NB4 (cell line): ENCODE measurements at places on chromosomes 2 and 18.

DNA sequence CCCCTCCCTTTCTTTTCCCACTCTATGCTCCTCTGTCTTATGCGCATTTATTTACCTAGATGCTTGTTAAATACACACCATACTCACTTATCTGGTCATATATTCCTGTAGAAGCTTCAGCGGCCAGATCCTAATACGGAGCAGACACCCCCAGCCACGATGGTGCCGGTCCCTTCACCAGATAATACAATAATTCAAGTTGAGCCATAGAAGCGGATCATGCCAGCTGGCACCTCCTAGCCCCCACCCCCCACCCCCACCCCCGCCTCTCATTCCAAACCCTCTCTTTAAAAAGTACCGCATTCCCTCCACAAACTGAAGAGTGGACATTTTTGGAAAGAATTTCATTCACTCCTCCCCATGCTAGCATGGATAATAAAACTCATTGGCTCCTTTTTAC lies 95.2 kb downstream of the BIN1 start:
- DNase-seq: no peak

DNA sequence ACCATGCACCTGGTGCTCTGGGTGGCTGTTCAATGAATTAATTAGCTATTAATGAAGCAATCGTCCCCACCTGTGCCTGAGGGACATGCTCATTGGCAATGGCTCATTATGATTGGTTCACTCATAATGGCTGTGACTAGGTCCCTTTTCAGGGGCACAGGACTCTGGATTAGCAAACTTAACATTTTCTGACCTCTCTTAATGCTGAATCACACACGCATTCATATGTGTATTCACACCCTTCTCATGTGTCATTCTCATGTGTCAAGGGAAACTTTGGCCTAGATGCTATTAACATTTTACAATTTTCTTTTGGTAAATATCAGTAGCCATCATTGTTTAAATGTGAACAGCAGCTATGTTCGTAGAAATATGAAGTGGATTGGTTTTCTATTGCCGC lies 98.9 kb upstream of the PMAIP1 start:
- DNase-seq: no peak

DNA sequence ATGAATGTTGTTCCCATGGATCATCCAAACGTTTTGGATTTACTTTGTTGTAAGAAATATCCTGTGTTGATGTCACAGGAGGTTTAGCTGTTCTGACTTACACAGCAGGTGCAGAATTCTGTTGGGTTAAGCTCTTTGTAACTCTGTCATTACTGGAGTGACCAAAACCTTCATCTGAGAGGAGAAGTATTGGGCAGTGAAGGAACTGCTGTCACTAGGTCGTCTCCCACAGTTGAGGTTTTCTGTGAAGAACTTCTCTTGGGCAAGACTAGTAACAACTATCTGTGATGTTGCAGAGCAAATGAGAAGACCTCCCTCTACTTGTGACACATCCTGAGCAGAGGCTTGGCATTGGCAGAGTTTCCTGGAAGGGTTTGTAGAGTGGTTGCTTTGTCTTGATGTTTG lies 2.9 kb downstream of the SPTBN1 start:
- peak; percentile 91 for DNase-seq

- DNase-seq: peak; percentile 96
These were observed 15.9 kb upstream of the ARMC9 start for GRCh38 chr2:231182513-231182899.

GRCh38 chr2:239816576-239817467 lies 208.3 kb downstream of the NDUFA10 start:
- DNase-seq: no peak

DNA sequence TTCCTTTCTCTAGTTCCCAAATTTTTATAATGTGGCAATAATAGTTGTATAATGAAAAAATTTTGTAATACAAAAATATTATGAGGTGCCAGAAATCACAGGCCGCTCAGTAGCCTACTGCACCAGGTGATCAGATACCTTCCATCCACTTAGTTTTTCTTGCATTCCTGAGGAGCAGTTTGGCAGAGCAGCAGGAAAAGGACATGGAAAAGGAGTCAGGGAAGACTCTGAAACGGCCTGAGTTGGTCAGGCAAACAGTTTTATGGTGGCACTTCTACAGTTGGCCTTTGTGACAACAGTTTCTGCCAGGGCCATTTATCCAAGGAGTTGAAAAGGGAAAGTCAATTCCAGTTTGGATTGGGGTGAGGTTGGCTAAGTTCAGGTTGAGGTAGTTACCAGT lies 165.4 kb upstream of the ALPP start:
- DNase-seq: no peak

DNA sequence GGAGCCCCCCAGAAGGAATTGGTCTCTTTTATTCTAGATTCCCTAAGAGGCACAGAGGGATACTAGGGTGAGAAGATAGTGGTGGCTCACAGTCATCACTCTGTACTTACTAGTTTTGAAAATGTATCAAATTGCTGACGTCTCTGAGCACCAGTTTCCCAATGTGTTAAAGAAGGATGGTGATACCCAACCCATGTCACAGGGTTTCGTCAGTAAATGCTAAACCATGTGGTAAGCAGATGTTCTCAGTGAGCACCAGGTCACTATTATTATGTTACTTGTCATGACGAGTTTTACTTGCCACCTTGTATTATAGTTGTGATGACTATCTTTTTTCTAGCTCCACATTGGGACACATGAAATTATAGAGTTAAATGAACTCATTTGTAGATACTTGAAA lies 54.7 kb downstream of the NEDD4L start:
- DNase-seq: no peak

GRCh38 chr2:196080526-196080925 lies 11.9 kb upstream of the DNAH7 start:
- DNase-seq: no peak

DNA sequence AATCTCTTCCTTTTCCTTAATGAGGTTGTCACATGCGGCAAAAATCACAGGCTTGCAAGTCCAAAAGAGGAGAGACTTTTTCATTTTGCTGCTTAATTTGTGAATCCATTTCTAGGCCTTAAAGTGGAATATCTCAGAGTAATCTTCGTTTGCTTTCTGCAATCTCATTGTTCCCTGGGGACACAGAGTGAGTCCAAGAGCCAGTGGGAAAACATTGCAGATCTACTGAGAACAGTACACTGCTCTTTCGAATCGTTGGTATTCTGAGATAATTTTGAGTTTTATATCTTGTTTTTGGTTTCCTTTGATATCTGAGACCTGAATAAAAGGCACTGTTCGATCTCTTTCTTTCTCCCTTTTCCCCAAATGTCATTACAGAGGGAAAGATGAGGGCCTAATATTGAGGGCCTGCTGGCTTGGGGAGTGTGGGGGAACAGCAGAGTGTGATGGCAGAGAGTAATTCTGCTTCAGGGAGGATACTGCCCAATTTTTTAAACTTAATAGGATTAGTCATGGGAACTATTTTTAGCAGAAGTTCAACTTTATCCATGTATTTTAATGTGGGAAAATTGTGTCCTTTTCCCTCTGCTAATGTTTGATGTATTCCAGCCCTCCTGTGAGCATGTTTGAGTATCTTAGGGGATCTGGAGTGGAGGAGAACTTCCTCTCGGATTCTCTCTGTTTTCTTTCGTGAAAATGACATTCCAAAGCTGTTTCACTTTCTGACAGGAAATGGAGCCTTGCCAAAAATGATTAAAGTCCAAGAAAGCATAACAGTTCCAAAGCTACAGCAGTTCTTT lies 418.2 kb upstream of the ZEB2 start:
- DNase-seq: no peak

GRCh38 chr18:27198036-27198435 lies 12.9 kb upstream of the CHST9 start:
- no peak for DNase-seq

DNA sequence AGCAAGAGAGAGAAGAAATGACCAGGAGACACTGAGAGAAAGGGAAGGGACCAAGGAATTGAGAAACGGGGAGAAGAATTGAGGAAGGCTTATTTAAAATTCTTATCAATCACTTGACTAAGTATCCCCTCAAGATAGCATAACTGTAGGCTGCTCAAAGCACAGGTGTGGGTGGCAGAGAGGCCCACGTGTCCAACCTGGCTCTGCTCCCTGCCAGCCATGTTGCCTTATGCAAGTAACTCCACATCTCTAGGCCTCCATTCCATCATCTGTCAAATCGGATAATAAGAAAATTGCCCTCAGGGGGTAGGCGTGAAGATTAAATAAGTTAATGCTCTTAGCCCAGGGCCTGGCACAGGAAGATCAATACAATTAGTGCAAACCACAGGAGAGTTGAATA lies 7.4 kb upstream of the NPAS2 start:
- DNase-seq: no peak

- peak; percentile 69 for DNase-seq
These were observed 1.3 kb downstream of the SFTPB start for GRCh38 chr2:85666435-85667316.

- DNase-seq: no peak
These were observed 139.6 kb downstream of the CTIF start for GRCh38 chr18:48678237-48679115.

DNA sequence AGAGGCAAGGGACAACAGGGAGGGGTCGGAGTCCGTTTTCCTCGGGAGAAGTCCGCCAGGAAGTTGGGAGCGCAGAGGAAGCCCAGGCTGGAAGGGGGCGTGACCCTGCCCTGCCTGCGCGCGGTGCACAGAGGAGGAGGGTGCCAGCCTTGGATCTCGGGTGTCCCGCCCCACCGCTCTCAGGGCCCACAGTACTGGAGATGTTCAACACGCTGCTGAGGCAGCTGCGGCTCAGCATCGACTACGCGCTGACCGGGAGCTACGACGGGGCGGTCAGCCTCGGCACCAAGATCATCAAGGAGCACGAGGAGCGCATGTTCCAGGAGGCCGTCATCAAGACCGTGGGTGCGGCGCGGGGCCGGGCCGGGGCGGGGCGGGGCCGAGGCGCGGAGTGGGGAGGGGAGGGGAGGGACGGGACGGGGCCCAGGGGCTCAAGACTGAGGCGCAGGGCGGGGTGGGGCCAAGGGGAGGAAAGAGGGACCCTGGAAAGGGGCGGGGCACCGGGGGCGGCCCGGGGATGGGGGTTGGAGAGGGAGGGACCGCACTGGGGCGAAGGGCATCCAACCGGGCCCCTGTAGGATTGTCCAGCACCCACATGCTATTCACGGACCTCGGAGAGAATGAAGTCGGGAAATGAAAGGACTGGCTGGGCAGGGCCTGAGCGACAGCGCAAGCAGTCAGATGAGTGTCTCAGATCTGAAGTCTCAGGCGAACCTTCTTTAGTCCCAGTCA lies 36.6 kb downstream of the POMC start:
- no peak for DNase-seq

DNA sequence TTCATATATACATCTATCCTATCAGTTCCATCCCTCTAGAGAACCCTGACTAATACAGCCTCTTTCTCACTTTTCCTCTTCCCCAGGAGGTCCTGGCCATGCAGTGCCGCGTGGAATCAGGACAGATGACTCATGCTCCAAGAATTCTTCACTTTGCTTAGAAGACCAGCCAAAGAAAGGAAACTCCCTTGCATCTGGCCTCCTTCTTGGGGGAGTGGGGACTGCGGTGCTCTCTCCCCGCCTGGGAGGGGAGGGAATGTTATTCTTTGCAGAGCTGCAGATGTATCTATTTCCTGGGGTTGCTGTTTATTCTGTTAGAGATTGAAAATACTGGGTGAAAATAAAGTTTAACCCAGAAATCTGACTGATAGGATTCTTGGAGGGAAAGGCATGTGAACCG lies 111.5 kb upstream of the SH3BP4 start:
- no peak for DNase-seq

DNA sequence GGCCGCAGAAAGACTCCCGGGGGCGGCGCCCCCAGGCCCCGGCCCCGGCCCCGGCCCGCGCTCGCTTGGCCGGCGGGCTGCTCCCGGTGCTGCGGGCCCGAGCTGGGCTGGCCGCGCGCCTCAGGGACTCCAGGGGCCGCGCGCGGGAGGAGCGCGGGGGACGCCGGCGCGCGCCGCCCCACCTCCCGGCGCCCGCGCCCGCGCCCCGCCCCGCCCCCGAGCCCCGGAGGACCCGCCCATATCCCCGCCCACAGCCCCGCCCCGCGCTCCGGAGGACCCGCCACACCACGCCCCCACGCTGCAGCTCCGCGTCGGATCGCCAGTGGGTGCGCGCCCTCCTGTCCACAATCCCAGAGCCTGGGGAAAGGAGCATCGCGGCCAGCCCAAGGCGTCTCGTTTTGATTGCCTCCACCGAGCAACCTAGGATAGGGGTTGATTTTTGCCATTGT lies at the start of gene PARD6G:
Gene PARD6G, minus strand, starts transcription at position 122 of the 449 bp plus-strand sequence. CDS start 166 bp downstream, outside the sequence.
- DNase-seq: peak; percentile 46

GRCh38 chr2:195498839-195499490 lies 158.1 kb upstream of the SLC39A10 start:
- DNase-seq: no peak

GRCh38 chr2:6325616-6326015 lies 540.1 kb downstream of the CMPK2 start:
- DNase-seq: no peak

- DNase-seq: no peak
These were observed 73.3 kb upstream of the TFCP2L1 start for GRCh38 chr2:121358291-121358690.
